Activated CD4-positive, alpha-beta T cell treated with anti-CD3 and anti-CD28 coated beads, Interleukin-2, amount 10 ng/mL, durations not matched to agents 7 days and 5 days (primary cell): ENCODE measurements at places on chromosomes 7 and 10. TPM values are rescaled to one million over a fixed set of nuclear protein-coding genes. Genes with fewer than 3 reads are reported as not detected.

Gene VSIR
- 148 TPM for total RNA-seq

Gene SPDYE11
- total RNA-seq = not detected

Gene GTPBP4
- total RNA-seq = 63.2 TPM

Gene ACTL6B
- total RNA-seq = not detected

- no peak overlapping the region for H3K4me3 ChIP-seq
- no peak for DNase-seq
- no peaks in the 10 kb centered on the region for H3K27me3 ChIP-seq
- H3K36me3 ChIP-seq = no peaks in the 10 kb centered on the region
- peaks cover 2% of the 10 kb centered on the region for H3K4me1 ChIP-seq
Observed at GRCh38 chr10:289581-289980, 154.3 kb downstream of the ZMYND11 start.

GRCh38 chr7:26653430-26654399, 210.7 kb downstream of the SKAP2 start:
- H3K27me3 ChIP-seq = peaks cover 44% of the 10 kb centered on the region
- H3K4me3 ChIP-seq = no peak overlapping the region
- no peak for DNase-seq
- no peak overlapping the region for H3K27ac ChIP-seq

GRCh38 chr7:66629222-66630062, 761 bp downstream of the KCTD7 start:
- peak overlapping the region; percentile 68 for H3K27ac ChIP-seq
- H3K4me3 ChIP-seq = peak overlapping the region; percentile 70
- H3K4me1 ChIP-seq = peaks cover 55% of the 10 kb centered on the region
- no peak for DNase-seq

GRCh38 chr10:23186178-23186577, 5.9 kb upstream of the PTF1A start:
- no peak overlapping the region for H3K4me3 ChIP-seq
- H3K36me3 ChIP-seq = no peaks in the 10 kb centered on the region

GRCh38 chr7:100595188-100595587, 7.0 kb upstream of the PCOLCE start:
- H3K4me1 ChIP-seq = peaks cover 8% of the 10 kb centered on the region
- H3K4me3 ChIP-seq = no peak overlapping the region
- H3K27ac ChIP-seq = no peak overlapping the region
- H3K36me3 ChIP-seq = no peaks in the 10 kb centered on the region
- DNase-seq = no peak
- peaks cover 5% of the 10 kb centered on the region for H3K27me3 ChIP-seq

DNA sequence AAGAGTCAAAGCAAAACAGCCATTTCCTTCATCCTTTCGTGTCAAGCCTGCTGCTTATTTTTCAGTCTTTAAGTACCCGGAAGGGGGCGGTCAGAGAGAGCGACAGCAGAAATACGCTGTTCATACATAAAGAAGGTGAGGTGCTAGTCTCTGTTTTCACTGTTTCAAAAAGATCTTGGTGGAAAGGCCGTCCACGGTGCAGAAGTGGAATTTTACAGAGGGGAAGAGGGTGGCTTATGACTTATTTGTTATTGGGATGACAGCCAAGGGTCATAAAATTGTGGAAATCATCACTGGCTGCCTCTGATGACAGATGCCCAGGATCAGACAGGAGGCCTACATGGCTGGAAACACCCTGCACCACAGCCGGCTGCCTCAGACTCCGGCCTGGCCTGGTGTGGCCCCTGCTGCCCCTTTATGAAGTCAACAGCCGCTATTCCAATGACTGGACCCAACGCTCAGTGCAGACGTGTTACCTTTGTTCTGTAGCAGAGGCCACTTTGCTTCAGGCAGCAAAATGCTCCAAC, 57.0 kb downstream of the HIPK2 start:
- H3K27me3 ChIP-seq = no peaks in the 10 kb centered on the region
- H3K4me3 ChIP-seq = no peak overlapping the region
- peak; percentile 33 for DNase-seq
- H3K27ac ChIP-seq = no peak overlapping the region

GRCh38 chr10:51815723-51816122, 116.3 kb upstream of the CSTF2T start:
- H3K4me3 ChIP-seq = no peak overlapping the region
- H3K27me3 ChIP-seq = peaks cover 7% of the 10 kb centered on the region
- no peaks in the 10 kb centered on the region for H3K4me1 ChIP-seq
- H3K27ac ChIP-seq = no peak overlapping the region
- H3K36me3 ChIP-seq = no peaks in the 10 kb centered on the region

GRCh38 chr7:101017064-101017777, 2.7 kb upstream of the MUC17 start:
- peaks cover 17% of the 10 kb centered on the region for H3K4me1 ChIP-seq
- H3K36me3 ChIP-seq = no peaks in the 10 kb centered on the region
- H3K27ac ChIP-seq = peak overlapping the region; percentile 96

DNA sequence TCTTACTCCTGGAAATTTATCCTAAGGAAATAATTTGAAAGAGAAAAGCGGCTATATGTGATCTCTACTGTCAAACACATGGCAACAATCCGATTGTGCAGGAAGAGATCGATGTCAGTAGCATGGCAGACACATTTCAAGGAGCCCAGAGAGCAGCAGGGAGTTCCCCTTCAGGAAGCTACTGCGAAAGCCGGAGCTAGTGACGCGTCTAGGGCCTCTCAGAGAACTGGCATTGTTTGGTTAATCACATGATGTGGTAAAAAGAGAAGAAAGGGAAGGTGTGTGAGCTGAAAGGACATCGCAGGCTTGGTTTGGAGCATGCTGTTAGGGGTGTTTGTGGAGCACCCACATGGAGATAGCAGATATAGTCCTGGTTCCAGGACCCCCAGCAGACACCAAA, 74.9 kb downstream of the BEND7 start:
- no peak overlapping the region for H3K4me3 ChIP-seq
- peaks cover 6% of the 10 kb centered on the region for H3K27me3 ChIP-seq
- no peak overlapping the region for H3K27ac ChIP-seq
- peak; percentile 22 for DNase-seq
- H3K4me1 ChIP-seq = peaks cover 5% of the 10 kb centered on the region

DNA sequence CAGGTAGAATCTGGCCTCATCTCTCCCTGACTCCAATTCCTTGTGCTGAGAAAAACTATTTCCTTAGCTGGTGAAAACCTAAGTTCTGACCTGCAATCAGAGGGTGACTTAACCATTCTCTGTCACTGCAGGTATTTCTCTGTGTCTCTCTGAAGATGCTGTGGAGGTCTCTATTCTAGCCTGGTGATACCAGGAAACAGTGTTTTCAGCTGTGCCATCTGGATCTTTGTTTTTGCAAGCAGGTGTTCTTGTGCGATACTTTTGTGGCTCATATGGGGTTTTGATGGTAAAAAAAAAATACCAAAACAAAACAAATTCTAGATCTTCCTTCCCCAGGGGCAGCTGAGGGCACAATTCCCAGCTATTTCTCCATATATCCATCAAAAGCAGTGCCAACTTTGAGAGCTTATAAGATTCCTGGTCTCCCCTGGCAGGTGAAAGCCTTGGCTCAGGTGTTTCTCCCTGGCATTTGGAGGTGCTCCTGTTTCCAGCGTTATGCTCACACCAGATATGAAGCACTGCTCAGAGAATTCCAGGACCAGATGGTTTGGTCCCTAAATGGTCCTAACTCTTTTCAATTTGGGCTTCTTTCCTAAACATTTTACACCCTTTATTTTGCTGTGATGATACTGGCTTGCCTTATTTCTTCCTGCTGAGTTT, 9.9 kb upstream of the NPVF start:
- no peak overlapping the region for H3K4me3 ChIP-seq
- H3K27me3 ChIP-seq = peaks cover 5% of the 10 kb centered on the region
- no peak for DNase-seq
- no peaks in the 10 kb centered on the region for H3K36me3 ChIP-seq

DNA sequence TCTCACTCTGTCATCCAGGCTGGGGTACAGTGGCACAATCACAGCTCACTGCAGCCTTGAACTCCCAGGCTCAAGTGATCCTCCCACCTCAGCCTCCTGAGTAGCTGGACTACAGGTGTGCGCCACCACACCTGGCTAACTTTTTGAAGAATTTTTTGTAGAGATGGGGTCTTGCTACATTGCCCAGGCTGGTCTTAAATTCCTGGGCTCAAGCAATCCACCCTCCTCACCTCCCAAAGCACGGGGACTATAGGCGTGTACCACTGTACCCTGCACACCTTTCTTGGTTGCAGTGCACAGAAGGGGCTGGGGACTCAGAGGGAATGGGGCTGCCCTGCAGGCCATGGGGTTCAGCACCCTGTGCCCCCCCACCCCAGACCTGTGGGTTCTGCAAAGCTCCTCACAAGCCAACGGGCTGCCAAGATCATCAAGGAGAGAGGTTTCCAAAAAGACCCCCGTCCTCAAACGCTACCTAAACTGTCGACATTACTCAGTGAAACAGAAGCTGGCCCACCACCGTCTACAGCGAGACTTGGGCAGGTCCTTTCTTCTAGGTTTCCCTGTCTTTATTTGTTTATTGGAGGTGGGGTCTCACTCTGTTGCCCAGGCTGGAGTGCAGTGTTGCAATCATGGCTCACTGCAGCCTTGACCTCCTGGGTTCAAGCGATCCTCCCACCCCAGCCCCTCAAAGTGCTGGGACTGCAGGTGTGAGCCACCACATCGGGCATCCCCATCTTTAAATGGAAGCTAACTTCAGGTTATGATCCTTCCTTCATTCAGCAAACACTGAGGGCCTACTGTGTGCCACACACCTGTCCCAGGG, 26.6 kb upstream of the ELFN1 start:
- H3K4me1 ChIP-seq = no peaks in the 10 kb centered on the region
- no peak for DNase-seq
- H3K36me3 ChIP-seq = no peaks in the 10 kb centered on the region
- H3K27ac ChIP-seq = no peak overlapping the region
- no peak overlapping the region for H3K4me3 ChIP-seq

- no peak overlapping the region for H3K27ac ChIP-seq
- no peak overlapping the region for H3K4me3 ChIP-seq
- no peak for DNase-seq
- H3K27me3 ChIP-seq = peaks cover 8% of the 10 kb centered on the region
Observed at GRCh38 chr7:127287133-127287532, 34.4 kb upstream of the GRM8 start.

GRCh38 chr10:96360766-96361165, 2.0 kb upstream of the OPALIN start:
- no peaks in the 10 kb centered on the region for H3K4me1 ChIP-seq
- no peak overlapping the region for H3K27ac ChIP-seq
- H3K4me3 ChIP-seq = no peak overlapping the region
- no peaks in the 10 kb centered on the region for H3K36me3 ChIP-seq

DNA sequence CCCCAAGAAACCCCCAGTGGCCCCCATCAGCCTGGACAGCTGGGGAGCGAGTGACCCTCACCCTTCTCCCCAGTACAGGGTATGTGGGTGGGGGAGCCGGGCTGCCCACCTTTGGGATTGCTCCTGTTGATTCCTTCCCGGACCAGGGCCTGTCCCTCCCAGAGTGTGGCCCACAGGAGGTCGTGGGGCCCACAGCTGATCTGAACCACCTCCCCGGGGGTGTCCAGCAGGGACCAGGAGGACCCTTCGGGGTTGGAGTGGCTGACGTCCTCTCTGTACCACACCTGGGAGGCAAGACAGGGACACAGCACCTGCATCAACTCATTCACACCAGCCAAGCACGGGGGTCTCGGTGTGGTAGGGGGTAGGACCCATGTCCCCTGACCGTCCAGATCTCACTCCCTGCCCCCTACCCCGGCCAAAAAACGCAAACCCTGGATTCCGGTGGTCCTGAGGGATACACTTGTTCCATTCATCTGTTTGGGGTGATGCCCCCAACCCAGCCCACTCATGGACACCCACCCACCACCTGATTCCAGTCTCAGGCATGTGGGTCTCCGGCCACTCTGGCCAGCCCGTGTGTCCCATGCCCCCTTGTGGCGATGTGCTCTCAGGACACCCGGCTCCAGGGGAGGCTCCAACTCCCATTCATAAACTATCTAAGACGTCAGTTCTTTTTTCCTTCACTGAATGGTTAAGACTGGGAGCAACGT, 10.9 kb downstream of the TECPR1 start:
- no peaks in the 10 kb centered on the region for H3K4me1 ChIP-seq
- H3K27ac ChIP-seq = peak overlapping the region; percentile 19
- no peaks in the 10 kb centered on the region for H3K27me3 ChIP-seq
- H3K36me3 ChIP-seq = peaks cover 44% of the 10 kb centered on the region
- H3K4me3 ChIP-seq = no peak overlapping the region

- peaks cover 9% of the 10 kb centered on the region for H3K4me1 ChIP-seq
- H3K4me3 ChIP-seq = no peak overlapping the region
- H3K27ac ChIP-seq = no peak overlapping the region
- DNase-seq = no peak
Observed at GRCh38 chr7:156606691-156607331, 33.8 kb upstream of the RNF32 start.

DNA sequence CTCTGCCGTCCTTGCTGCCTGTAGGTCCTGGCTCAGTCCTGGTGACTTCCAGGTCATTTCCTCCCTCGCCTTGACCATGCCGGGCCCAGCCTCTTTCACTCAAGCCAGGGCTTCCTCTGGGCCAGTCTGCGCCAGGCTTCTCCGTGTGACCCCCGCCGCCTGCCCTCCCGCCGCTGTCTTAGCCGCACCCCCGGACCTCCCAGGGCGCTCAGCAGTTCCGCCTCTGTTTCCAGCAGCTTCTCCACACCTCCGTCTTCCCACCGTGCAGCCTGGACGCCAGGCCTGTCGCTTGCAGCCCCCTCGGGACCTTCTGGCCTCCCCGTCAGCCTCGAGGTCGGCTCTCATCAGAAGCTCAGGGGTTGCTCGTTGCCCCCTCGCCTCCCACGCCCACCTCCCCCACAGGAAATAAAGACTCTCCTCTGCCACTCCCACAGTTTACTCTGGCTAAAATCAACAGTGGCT, 123.0 kb upstream of the FZD8 start:
- H3K27ac ChIP-seq = no peak overlapping the region
- H3K27me3 ChIP-seq = peaks cover 3% of the 10 kb centered on the region
- no peak overlapping the region for H3K4me3 ChIP-seq
- H3K36me3 ChIP-seq = no peaks in the 10 kb centered on the region

DNA sequence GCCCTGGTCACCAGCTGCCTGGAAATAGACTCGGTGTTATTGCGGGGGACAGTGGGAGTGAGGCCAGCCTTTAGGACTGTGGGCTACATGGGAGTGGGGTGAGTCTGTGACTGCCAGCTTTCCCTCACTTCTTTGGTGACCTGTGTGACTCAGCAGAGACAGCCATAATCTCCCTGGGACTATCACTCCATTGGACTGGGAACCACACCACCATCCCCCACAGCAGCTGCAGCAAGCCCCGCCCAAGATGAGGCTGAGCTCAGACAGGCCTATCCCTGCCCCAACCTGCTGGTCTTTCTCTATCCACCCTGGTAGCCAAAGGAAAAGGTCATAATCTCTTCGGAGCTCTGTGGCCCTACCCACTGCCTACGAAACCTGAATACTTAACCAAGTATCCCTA, 263.2 kb downstream of the FZD1 start:
- no peaks in the 10 kb centered on the region for H3K27me3 ChIP-seq
- no peaks in the 10 kb centered on the region for H3K36me3 ChIP-seq
